ENCODE measurements at places on chromosomes 5 and 9. TPM values are rescaled to one million over a fixed set of nuclear protein-coding genes. Genes with fewer than 3 reads are reported as not detected.

SLC34A3 gene
- not detected for total RNA-seq

NUTM2F gene
- not detected for total RNA-seq

DIAPH1 gene
- total RNA-seq, result 104 TPM

FGFR4 gene
- total RNA-seq, result 130 TPM

PTPRD gene
- total RNA-seq, result 97.4 TPM

- H3K27me3 ChIP-seq, result no peaks in the 10 kb centered on the region
- no peak overlapping the region for H3K27ac ChIP-seq
Measured at GRCh38 chr9:11618241-11618805, 1005.5 kb upstream of the PTPRD start.

- DNase-seq, result peak; percentile 61
- no peak overlapping the region for H3K4me3 ChIP-seq
- no peaks in the 10 kb centered on the region for H3K36me3 ChIP-seq
Measured at GRCh38 chr5:111584651-111585050, 72.3 kb upstream of the STARD4 start.

- no peak overlapping the region for H3K27ac ChIP-seq
- H3K36me3 ChIP-seq, result no peaks in the 10 kb centered on the region
- H3K4me1 ChIP-seq, result peaks cover 3% of the 10 kb centered on the region
Measured at GRCh38 chr9:105418588-105419500, 29.0 kb upstream of the FSD1L start.

DNA sequence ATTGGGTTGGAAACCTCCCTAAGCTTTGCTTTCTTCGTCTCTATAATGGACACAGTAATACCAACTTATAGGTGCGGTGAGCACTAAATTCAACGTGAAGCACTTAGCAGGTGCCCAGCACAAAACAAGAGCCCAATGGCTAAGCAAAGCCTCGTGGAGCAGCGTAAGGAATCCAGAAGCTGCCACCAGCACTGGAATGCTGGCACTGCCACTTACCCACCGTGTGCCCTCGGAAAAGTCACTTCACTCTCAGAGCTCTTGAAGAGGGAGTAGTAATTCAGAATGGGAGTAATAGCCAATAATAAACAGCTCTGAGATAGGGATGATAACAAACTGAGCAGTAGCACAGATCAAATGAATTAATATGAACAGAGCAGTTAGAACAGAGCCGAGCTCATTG lies 16.4 kb downstream of the DAP start:
- DNase-seq, result no peak
- H3K4me1 ChIP-seq, result peaks cover 3% of the 10 kb centered on the region
- H3K36me3 ChIP-seq, result peaks cover 76% of the 10 kb centered on the region
- H3K4me3 ChIP-seq, result no peak overlapping the region
- H3K27me3 ChIP-seq, result no peaks in the 10 kb centered on the region
- no peak overlapping the region for H3K27ac ChIP-seq

GRCh38 chr9:133074111-133074651 lies 12.4 kb downstream of the CEL start:
- DNase-seq, result no peak

GRCh38 chr9:79812507-79813257 lies 240.9 kb downstream of the TLE4 start:
- no peaks in the 10 kb centered on the region for H3K4me1 ChIP-seq
- no peaks in the 10 kb centered on the region for H3K36me3 ChIP-seq
- DNase-seq, result no peak

DNA sequence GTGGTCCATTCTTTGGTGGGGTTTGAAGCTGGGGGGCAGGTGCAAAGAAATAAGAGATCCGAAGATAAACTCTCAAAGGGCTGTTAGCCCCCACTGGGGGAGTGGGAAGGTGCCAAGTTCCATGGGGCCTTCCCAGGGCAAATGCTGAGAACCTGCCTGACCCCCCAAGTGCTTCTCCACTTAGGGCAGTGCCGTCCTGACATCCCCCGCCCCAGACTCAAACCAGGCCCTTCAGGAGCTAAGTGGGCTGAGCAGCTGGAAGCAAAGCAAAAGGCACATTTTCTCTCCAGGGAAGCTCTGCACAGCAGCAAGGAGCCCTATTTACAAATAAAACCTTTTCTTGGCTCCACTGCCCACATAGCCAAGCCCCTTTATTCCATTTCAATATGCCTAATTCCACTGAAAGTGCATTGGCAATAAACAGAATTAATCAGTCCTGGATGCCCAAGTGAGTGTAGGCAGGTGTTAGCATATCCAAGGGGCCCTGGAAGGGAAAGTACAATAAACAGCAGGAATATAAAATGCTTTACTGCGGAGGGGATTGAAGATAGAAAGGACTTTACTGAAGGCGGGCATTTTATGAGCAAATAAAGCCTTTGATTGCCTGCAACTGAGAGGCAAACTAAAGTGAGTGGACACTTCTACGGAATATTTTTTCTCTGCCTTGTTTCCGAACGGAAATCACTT lies 44.6 kb downstream of the WHRN start:
- H3K4me1 ChIP-seq, result no peaks in the 10 kb centered on the region
- H3K27ac ChIP-seq, result no peak overlapping the region
- no peak overlapping the region for H3K4me3 ChIP-seq
- H3K27me3 ChIP-seq, result no peaks in the 10 kb centered on the region
- no peak for DNase-seq

- DNase-seq, result no peak
- H3K4me1 ChIP-seq, result peaks cover 11% of the 10 kb centered on the region
- H3K27ac ChIP-seq, result no peak overlapping the region
- no peak overlapping the region for H3K4me3 ChIP-seq
Measured at GRCh38 chr5:163594951-163595350, 89.5 kb downstream of the MAT2B start.

DNA sequence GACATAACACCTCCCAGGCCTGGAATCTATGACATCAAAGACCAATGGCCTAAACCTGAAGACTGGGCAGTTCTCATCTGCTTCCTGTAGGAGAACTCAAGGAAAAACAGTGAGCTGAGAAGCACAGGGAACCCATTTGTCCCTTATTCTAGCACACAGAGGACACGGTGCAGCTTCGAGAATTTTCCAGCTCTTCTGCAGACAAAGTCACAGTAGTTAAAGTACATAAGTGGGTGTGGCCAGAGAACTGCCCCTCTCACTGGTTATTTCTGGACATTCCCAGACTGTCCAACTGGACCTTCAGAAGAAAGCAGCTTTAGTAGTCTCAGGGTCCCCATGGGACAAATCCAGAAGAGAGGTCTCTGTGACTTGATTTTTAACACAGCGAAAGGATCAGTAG lies 114.6 kb downstream of the KLHL3 start:
- DNase-seq, result peak; percentile 7
- H3K4me1 ChIP-seq, result no peaks in the 10 kb centered on the region
- no peak overlapping the region for H3K27ac ChIP-seq
- H3K36me3 ChIP-seq, result no peaks in the 10 kb centered on the region

- no peak overlapping the region for H3K4me3 ChIP-seq
- H3K4me1 ChIP-seq, result no peaks in the 10 kb centered on the region
- no peaks in the 10 kb centered on the region for H3K36me3 ChIP-seq
- H3K27ac ChIP-seq, result no peak overlapping the region
- DNase-seq, result no peak
Measured at GRCh38 chr5:57054671-57055070, 102.7 kb upstream of the MIER3 start.

DNA sequence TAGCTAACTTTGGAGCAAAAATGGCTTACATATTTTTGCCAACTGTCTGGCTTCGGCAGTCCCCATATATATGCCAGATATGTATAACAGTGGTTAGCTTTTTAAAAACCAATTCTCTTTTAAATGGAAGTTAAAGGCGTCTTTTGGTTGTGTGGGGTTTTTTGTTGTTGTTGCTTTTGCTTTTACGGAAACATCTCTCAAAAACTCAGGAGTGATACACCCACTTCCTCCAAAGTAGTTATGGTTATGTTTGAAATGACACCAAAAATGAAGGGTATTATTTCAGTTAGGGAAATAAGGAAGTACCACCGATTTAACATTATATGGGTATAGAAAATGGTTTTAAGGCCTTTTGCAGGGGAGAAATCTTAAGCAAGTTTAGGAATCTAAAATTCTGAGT lies 2.3 kb downstream of the CNOT8 start:
- no peak overlapping the region for H3K27ac ChIP-seq
- H3K4me1 ChIP-seq, result peaks cover 4% of the 10 kb centered on the region
- DNase-seq, result no peak

DNA sequence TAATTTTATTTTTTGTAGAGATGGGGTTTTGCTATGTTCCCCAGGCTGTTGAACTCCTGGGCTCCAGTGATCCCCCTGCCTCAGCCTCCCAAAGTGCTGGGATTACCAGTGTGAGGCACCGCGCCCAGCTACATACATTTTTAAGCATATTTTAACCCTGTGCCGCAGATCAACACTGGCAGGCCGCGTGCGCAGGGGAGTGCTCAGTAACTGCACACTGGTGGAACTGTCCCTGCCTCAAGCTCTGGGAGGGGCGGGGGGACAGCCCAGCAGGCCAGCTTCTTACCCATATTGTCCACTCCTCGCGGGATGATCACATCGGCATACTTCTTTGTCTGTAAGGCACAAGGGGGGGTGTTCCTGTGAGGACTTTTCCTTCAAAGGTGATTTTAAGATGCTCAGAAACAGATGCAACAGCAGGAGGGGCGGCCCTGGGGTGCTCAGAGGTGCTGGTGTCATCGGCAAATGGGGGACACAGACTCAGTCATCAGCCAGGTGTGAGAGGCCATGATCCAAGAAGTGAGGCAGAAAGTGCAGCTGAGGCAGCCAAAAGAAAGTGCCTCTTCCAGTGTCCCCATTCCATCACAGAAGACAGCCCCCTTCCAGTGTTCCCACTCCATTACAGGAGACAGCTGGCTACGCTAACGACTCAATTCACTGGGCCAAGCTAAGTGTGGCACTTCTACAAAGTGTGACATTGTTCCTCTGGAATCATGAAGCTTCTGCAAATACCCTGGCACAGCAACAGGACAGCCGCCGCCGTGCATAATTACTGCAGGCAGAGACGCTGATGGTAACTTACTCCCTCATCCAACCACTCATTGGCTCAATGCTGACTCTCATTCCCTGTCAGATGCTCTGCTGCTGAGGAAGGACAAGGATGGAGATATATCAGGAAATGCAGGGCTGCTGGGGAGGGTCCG lies 5.2 kb downstream of the UCK1 start:
- DNase-seq, result peak; percentile 26
- no peaks in the 10 kb centered on the region for H3K27me3 ChIP-seq
- H3K4me1 ChIP-seq, result peaks cover 5% of the 10 kb centered on the region
- H3K27ac ChIP-seq, result no peak overlapping the region

DNA sequence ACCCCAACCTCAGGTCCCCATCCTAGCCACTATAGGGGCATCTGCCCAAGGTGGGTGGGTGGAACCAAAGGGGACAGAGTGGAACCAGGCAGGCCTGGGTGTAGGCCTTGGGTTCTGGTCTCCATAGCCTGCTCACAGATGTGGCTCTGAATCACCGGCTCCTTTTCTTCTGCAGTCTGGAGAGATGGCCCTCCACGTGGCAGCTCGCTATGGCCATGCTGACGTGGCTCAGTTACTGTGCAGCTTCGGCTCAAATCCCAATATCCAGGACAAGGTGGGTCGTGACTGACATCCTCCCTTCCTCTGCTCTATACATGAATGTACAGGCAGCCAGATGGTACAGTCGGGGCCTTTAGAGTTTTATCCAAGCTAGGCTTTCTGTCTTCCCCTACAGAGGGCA lies 77.3 kb upstream of the CTSL start:
- DNase-seq, result no peak
- no peaks in the 10 kb centered on the region for H3K27me3 ChIP-seq
- H3K4me1 ChIP-seq, result peaks cover 12% of the 10 kb centered on the region
- no peak overlapping the region for H3K4me3 ChIP-seq
- peaks cover 66% of the 10 kb centered on the region for H3K36me3 ChIP-seq
